ENCODE measurements at places on chromosomes 4 and X. TPM values are rescaled to one million over a fixed set of nuclear protein-coding genes. Genes with fewer than 3 reads are reported as not detected.

DNA sequence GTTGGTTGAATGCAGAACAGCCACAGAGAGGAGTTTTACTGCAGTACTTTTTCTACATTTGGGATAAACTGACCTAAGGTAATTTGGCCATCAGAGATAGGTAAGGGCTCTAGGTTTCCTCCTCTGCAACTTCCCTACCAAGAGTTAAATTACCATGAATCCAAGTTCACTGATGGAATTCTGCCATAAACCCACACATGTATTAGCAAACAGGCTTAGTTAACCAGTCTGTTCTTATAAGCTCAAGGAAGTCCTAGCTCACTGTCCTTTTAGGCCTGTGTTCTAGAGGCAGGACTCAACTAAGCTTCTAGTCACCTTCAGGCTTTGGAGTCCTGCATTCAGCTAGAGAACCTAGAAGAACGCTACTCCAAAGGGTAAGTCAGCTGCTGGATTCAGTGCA lies 4.0 kb downstream of the FAM114A1 start:
- no peak for DNase-seq

Gene RASSF6
- 0.89 TPM for total RNA-seq

Gene GAGE12H
- not detected for total RNA-seq

Gene PCDH7
- 140 TPM for total RNA-seq
